Hindlimb muscle (tissue), 1 donor: ENCODE measurements at places on chromosomes 5 and 9. TPM values are rescaled to one million over a fixed set of nuclear protein-coding genes. Genes with fewer than 3 reads are reported as not detected.

ELOVL7 gene
- 0.30 TPM for polyA plus RNA-seq

DNA sequence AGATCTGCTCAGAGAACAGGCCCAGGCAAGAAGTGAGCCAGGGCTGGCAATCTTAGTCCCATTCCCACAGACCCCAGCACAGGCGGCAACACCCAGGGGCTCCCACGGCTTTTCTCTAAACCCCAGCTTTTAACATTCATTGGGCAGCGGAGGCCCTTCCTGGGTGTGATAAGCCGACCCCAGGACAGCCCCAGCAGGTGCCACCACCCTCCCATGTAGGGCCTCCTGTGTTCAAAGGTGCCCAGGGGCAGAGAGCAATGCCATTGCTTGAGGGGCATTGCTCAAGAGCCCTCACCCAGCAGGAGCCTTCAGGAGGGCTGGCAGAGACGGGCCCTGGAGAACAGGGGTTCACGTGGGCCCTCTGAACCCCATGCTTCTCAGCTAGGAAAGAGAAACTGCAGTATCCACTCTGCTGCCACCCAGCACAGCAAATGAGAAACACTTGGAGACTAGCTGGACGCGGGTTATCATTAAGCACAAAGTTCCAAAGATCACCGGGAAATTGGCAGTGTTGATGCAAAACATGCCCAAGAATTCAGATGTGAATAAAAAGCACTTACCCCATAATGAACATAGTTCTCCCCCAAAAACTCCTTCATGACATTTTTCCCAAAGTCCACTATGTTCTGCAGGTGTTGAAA, 13.9 kb downstream of the IPPK start:
- no peak for DNase-seq

- no peak for DNase-seq
Measured at GRCh38 chr5:124292322-124292855, 454.1 kb downstream of the ZNF608 start.

PCDHGC4 gene
- polyA plus RNA-seq, result 1.7 TPM

DNA sequence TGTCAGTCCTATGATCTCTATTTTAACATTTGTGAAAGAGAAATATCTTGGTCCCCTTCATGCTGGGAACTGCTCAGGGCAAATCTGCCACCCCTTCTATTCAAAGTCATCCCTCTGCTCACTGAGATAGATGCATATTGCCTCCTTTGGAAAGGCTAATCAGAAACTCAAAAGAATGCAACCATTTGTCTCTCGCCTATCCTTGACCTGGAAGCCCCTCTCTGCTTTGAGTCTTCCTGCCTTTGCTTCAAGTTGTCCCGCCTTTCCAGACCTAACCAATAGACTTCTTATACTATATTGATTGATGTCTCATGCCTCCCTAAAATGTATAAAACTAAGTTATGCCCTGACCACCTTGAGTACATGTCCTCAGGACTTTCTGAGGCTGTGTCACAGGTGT, 97.0 kb downstream of the PSAT1 start:
- DNase-seq, result no peak

DDX4 gene
- 0.23 TPM for polyA plus RNA-seq

DNA sequence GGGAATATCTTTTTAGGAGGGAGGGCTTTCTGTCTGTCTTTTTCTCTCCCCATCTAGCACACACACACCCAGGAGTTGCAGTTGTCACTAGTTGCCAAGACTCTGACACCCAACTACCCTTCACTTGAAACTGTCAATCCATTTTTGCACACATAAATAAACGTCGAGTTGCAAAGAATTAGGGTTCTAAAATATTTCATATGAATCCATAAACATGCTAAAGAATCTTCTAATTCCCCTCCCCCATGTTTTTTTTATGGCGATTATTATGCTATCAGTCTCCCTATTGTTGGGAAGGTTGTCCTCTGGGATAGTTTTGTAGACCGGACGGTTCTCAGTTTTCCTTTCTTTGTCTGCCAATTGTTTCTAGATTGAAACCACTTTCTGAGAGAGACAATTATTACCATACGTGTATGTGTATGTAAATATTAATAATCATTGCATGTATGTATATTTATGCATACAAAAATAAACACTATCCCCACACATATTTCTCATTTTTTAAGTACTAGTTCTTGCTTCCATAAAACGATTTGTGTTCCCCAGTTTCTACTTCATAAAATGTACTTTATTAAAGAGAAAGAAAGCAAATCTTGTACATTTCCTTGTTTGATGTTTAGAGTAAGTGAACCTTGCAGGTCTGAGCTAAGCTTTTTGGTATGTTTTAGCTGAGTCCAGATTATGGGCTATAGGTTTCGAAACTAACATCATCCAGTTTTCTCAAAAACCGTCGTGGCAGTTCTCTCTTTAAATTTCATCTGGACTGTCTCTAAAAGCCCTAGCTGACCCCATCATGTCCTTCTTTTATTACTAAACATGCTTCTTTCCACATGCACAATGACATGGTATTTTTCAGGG, 165.0 kb upstream of the MPDZ start:
- peak; percentile 42 for DNase-seq

DNA sequence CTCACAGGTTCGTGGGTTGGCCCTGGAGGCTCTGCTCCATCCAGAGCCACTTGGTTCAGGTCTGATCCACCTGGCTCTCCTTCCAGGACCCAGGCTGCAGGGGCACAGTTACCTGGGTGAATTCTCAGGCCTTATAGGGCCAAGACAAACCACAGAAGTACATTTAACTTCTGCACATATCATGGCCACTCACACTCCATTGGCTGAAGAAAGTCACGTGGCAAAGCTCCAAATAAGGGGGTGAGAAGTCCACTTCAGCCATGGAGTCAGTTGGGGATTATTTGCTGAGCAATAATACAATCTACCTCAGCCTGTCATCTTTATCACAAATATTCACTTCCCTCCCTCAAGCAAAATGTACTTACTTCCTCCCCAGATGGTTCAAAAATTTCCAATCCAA, 83.6 kb downstream of the MACROH2A1 start:
- DNase-seq, result no peak

- DNase-seq, result no peak
Measured at GRCh38 chr5:16497546-16497945, 31.9 kb upstream of the ZNF622 start.

ZNF883 gene
- polyA plus RNA-seq, result 3.7 TPM

DNA sequence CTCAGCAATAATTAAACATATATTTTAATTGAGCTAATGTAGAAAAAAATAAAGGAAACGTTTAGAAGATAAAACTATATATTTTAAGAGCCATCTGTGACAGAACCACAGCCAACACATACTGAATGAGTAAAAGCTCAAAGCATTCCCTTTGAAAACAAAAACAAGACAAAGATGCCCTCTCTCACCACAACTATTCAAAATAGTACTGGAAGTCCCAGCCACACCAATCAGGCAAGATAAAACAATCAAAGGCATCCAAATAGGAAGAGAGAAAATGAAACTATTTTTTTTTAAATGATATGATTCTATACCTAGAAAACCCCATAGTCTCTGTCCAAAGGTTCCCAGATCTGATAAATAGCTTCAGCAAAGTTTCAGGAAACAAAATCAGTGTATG, 262.0 kb downstream of the HTR1A start:
- no peak for DNase-seq

BTNL3 gene
- not detected for polyA plus RNA-seq

DNA sequence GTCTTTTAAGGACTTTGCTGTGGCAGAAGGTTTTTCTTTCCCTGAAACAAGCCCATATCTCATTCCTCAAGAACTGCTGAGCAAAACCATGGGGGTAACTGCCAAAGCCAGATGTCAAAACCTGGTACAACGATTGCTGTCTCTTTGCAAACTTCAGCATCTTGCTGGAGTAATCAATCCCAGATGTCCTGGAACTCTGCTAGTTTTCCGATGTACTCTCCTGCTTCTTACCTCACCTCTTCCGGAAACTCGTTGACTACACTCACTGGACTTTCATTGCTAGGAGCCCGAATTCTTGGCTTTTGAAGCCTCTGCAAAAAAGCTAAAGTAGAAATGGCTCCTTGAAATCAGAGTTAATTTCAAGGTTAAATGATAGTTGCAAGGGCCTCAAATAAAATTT, 23.3 kb downstream of the RAD1 start:
- DNase-seq, result peak; percentile 93
